PC-3 (cell line): ENCODE measurements at places on chromosomes 13 and 19. TPM values are rescaled to one million over a fixed set of nuclear protein-coding genes. Genes with fewer than 3 reads are reported as not detected.

- peaks cover 39% of the 10 kb centered on the region for H3K4me1 ChIP-seq
- peak overlapping the region; percentile 80 for H3K27ac ChIP-seq
- peak overlapping the region; percentile 84 for H3K4me3 ChIP-seq
- H3K27me3 ChIP-seq: no peaks in the 10 kb centered on the region
- 0 out of 2 replicates have a peak, but pooled peaks cover 3% of the 10 kb centered on the region for H3K36me3 ChIP-seq
Measured at GRCh38 chr13:44576351-44577235, 463 bp upstream of the TSC22D1 start.

DNA sequence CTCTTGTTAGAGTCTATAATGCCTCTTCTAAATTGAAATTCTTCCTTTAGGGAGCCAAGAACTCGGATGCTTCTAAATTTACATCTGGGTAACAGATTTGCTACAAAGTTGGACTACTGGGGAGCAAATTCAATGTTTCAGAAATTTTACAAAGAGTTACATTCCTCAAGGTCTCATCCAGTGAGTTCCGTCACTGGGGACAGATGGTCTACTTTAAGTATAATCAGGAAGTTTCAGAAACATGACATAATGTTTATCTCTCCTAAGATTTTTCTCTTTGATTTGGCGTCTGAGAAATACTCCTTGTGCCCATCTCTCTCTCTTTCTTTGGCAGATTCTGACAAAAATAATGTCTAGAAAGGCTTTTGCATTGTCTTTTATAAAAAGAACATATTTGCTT, 81.5 kb upstream of the MBNL2 start:
- no peak overlapping the region for H3K4me3 ChIP-seq
- no peak for DNase-seq
- H3K27ac ChIP-seq: peak overlapping the region; percentile 73
- no peaks in the 10 kb centered on the region for H3K36me3 ChIP-seq
- peaks cover 25% of the 10 kb centered on the region for H3K4me1 ChIP-seq

The ATP4A gene
- not detected in 2 replicates for total RNA-seq

The PLPPR3 gene
- total RNA-seq: not detected in 2 replicates
